ENCODE measurements at places on chromosomes 3 and 15. TPM values are rescaled to one million over a fixed set of nuclear protein-coding genes. Genes with fewer than 3 reads are reported as not detected.

- H3K27ac ChIP-seq: no peak overlapping the region
- no peaks in the 10 kb centered on the region for H3K4me1 ChIP-seq
- H3K4me3 ChIP-seq: no peak overlapping the region
- H3K36me3 ChIP-seq: no peaks in the 10 kb centered on the region
- H3K27me3 ChIP-seq: no peaks in the 10 kb centered on the region
Observed at GRCh38 chr3:53030619-53031449, 15.0 kb downstream of the SFMBT1 start.

- H3K36me3 ChIP-seq: no peaks in the 10 kb centered on the region
- H3K4me1 ChIP-seq: peaks cover 8% of the 10 kb centered on the region
- H3K4me3 ChIP-seq: no peak overlapping the region
- H3K27ac ChIP-seq: peak overlapping the region; percentile 74
- H3K27me3 ChIP-seq: no peaks in the 10 kb centered on the region
- DNase-seq: no peak
Observed at GRCh38 chr15:87618203-87618725, 638.3 kb downstream of the NTRK3 start.

Gene CCDC80
- 241 TPM for total RNA-seq

Gene TMIE
- total RNA-seq: 0.55 TPM

DNA sequence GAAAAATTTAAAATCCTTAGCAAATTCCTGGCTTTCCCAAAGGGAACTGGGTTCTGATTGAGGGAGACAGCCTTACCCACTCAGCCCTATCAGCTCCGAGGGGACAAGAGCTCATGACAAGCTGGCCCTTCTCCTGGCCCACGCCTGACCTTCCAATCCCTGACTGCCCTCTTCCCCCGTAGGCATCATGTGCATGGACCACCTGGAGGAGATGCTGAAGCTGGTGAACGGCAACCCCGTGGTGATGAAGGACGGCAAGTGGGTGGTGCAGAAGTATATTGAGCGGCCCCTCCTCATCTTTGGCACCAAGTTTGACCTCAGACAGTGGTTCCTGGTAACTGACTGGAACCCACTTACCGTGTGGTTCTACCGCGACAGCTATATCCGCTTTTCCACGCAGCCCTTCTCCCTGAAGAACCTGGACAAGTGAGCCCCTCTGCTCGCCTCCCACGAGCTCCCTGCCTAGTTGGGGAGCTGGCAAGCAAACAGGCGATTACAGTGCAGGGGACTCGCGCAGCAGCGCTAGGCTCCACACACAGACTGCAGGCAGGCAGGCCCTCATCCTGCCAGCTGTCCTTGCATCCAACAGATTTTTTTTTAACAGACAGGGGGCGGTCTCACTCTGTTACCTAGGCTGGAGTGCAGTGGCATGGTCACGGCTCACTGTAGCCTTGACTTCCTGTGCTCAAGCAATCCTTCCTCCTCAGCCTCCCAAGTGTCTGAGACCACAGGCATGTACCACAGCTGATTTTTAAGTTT is 16.8 kb downstream of the RPUSD3 start:
- no peaks in the 10 kb centered on the region for H3K27me3 ChIP-seq
- no peak for DNase-seq
- H3K4me3 ChIP-seq: no peak overlapping the region
- H3K4me1 ChIP-seq: no peaks in the 10 kb centered on the region
- H3K27ac ChIP-seq: no peak overlapping the region
- peaks cover 2% of the 10 kb centered on the region for H3K36me3 ChIP-seq

GRCh38 chr15:42716626-42717025 is 20.3 kb downstream of the CDAN1 start:
- H3K4me1 ChIP-seq: peaks cover 2% of the 10 kb centered on the region
- DNase-seq: no peak
- no peak overlapping the region for H3K4me3 ChIP-seq
- no peak overlapping the region for H3K27ac ChIP-seq
- no peaks in the 10 kb centered on the region for H3K36me3 ChIP-seq

DNA sequence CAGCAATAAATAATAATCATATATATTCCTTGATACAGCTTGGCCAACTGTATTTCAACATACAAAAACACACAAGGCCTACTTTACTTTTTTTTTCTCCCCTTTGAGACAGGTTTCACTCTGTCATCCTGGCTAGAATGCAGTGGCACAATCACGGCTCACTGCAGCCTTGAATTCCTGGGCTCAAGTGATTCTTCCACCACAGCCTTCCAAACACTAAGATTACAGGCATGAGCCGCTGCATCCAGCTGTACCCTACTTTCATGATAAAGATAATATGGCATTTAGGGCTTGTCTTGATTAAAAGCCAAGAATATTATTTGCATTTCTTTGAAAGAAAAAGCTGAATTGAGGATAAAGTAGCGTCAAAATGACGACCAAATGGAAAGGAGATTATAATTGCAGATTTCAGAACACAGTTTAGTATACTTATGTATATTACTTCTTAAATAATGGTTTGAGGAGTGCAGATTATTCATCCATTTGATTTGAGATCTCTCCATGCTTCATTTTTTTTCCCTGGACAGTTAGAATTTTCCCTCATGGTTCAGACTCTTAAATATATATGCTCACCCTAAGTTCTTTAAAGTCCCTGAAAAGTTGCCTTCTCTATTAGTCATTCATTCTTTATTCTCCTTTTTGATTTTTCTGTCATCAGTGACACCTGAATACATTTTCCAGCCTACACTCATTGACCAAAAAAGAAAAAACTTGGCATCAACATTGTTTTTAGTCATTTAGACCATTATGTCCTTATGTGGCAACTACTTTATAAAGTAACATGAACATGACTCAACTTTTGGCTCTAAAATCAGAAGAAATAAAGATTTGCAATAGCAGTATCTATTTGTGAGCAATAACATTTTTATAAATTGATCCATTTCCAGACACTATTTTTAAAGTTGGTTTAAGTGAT is 48.5 kb upstream of the MLF1 start:
- no peaks in the 10 kb centered on the region for H3K27me3 ChIP-seq
- no peaks in the 10 kb centered on the region for H3K36me3 ChIP-seq
- H3K4me3 ChIP-seq: no peak overlapping the region
- peaks cover 3% of the 10 kb centered on the region for H3K4me1 ChIP-seq
- H3K27ac ChIP-seq: no peak overlapping the region
- no peak for DNase-seq

Gene ZIC1
- 1.7 TPM for total RNA-seq

Gene HIGD1A
- 84.9 TPM for total RNA-seq

Gene RCN2
- total RNA-seq: 48.9 TPM

DNA sequence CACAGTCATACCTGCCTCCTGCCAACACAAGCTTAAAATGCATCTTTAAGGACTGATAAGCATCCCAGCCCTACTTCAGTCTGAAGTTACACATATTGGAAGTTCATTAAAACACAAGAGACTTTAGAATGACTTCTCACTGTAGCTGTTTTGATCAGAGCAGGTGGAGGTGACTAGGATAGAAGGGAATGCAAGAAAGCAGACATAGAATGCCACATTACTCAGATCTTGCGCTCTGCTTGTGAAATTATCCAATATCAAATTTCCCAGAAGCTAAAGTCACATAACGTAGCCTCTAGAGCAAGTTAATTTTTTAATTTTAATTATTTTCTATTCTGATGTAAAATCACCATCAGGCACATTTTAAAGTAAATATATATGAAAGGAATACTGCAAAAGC is 306.5 kb downstream of the PLOD2 start:
- no peaks in the 10 kb centered on the region for H3K36me3 ChIP-seq
- no peaks in the 10 kb centered on the region for H3K4me1 ChIP-seq
- no peaks in the 10 kb centered on the region for H3K27me3 ChIP-seq

DNA sequence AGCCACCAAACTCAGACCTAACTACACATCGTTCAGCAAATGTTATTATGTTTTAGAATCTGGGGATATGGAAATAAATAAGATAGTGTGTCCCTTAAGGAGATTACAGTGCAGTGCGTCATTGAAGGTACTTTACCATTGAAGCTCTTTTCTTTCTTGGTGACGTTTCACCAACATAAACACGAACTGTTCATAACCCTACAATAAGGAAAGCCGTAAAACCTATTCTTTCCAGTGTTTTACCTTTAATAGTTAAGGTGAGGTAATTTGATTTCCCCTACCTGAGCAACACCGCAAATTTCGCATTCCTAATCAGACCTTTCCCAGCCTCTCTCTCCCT is 826 bp downstream of the CCDC66 start:
- DNase-seq: no peak
- no peaks in the 10 kb centered on the region for H3K36me3 ChIP-seq
- peak overlapping the region; percentile 76 for H3K4me3 ChIP-seq
- no peaks in the 10 kb centered on the region for H3K4me1 ChIP-seq

DNA sequence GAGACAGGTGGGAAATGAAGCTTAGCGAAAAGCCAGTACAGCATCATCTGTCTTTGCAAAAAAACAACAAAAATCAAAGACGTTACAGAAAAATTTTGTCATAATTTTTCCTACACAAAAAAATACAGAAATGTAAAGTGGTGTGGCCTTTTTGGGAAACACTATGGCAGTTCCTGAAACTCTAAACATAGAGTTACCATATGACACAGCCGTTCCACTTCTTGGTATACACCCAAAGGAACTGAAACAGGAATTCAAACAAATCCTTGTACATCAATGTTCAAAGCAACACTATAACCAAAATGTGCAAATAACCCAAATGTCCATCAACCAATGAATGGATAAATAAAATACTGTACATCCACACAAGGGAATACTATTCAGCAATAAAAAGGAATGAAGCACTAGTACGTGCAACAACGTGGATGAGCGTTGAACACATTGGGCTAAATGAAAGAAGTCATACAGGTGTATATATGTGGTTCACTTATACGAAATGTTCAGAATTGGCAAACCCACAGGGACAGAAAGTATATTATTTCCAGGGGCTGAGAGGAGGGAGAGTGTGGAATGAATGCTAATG is 46.8 kb downstream of the GLB1 start:
- no peak for DNase-seq
- H3K4me3 ChIP-seq: no peak overlapping the region
- no peaks in the 10 kb centered on the region for H3K4me1 ChIP-seq
- H3K27me3 ChIP-seq: no peaks in the 10 kb centered on the region

DNA sequence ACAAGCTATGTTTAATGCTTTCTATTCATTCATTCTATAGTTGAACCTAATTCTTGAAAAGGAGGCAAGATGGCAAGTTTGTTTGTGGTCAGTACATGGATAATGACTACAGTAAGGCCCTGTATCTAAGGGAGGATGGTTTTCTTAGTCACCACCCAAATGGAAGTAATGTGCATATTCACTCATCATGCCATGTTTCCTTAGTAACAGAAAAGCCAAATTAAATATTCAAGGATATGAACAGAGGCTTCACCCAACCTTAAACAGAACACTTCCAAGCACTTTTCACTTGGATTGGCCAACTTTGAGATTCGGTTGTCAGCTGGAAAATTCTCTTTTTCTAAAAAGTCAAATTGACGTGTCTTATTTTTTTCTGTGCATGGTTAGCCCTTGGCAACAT is 805.3 kb upstream of the LMCD1 start:
- H3K27me3 ChIP-seq: no peaks in the 10 kb centered on the region
- DNase-seq: no peak

GRCh38 chr3:47424434-47425382 is 43.9 kb downstream of the PTPN23 start:
- no peak overlapping the region for H3K4me3 ChIP-seq
- DNase-seq: no peak
- H3K27me3 ChIP-seq: no peaks in the 10 kb centered on the region
- H3K4me1 ChIP-seq: no peaks in the 10 kb centered on the region
- H3K36me3 ChIP-seq: peaks cover 2% of the 10 kb centered on the region

GRCh38 chr15:35047996-35048395 is 37.1 kb downstream of the NANOGP8 start:
- DNase-seq: no peak
- no peak overlapping the region for H3K27ac ChIP-seq
- H3K36me3 ChIP-seq: no peaks in the 10 kb centered on the region
- H3K27me3 ChIP-seq: no peaks in the 10 kb centered on the region
- H3K4me1 ChIP-seq: no peaks in the 10 kb centered on the region
- H3K4me3 ChIP-seq: no peak overlapping the region

DNA sequence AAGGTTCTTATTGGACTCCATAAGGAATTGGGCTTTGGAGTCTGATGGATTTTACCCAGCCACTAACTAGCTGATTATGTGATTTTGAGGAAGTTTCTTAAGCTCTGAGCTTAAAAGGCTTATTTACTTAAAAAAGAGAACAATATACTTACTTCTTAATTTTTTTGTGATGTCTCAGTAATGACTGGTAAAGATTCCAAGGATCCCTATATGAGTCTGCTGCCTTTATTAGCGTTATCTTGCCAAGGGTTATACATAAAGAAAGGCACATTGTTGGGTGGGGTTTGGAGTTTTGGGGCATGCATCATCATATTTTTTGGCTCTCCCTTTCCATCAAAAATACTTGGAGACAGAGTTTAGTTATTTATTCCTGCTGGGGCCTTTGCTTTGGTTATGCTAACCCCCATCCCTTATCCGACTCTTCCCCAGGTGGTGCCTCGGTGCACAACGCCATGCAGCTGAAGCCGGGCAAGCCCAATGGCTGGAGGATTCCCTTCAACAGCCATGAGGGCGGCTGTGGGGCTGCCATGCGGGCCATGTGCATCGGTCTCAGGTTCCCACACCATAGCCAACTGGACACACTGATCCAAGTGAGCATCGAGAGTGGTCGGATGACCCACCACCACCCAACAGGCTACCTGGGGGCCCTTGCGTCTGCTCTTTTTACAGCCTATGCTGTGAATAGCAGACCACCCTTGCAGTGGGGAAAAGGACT is 6.7 kb downstream of the ADPRH start:
- no peaks in the 10 kb centered on the region for H3K36me3 ChIP-seq
- H3K4me1 ChIP-seq: no peaks in the 10 kb centered on the region
- H3K27me3 ChIP-seq: no peaks in the 10 kb centered on the region
- no peak overlapping the region for H3K4me3 ChIP-seq
- no peak overlapping the region for H3K27ac ChIP-seq
- no peak for DNase-seq

DNA sequence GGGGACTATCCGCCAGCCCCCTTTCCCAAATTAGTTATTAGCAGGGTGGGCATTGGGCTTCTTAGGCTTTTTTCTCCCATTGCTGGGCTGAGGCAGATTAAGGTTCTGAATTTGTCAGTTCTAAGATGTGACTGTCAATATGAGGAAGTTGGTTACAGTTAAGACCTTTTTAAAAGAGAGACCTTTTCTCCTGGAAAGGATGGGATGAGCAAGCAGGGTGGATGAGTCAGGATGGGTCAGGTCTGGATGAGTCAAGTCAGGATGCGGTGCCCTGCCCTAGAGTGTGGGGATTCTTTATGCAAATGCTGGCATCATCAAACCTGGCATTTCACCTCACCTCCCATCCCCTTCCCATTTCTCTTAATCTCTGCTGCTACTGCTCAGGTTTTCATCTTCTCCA is 1.9 kb downstream of the AEN start:
- H3K27ac ChIP-seq: no peak overlapping the region
- no peak for DNase-seq
- no peaks in the 10 kb centered on the region for H3K27me3 ChIP-seq
- H3K4me1 ChIP-seq: no peaks in the 10 kb centered on the region

DNA sequence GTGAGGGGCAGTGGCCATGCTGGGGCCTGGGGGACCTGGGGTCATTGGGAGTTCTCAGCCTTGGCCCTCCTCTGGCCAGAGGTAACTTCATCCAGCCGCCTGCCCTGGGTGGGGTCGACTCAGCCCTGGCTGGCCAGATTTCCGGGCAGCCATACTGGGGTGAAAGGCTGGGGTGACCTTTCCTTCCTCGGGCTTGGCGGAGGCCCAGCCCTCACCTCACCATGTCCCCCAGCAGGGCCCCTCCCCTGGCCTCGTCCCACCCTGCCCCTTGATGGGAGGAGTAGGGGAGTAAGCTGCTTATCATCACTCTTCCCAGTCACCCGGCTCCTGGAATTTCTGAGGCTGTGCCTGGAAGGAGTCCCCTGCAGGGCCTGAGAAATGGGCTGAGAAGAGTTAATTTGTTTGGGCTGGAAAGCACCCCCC is 5.4 kb downstream of the SEMA3F start:
- H3K27me3 ChIP-seq: no peaks in the 10 kb centered on the region
- H3K36me3 ChIP-seq: no peaks in the 10 kb centered on the region
- no peak for DNase-seq
- no peak overlapping the region for H3K27ac ChIP-seq

Measured in aorta (tissue), 5 donors.